Activated CD8-positive, alpha-beta T cell treated with anti-CD3 and anti-CD28 coated beads for 36 hours (primary cell): ENCODE measurements at places on chromosomes 6 and 20. TPM values are rescaled to one million over a fixed set of nuclear protein-coding genes. Genes with fewer than 3 reads are reported as not detected.

Gene WFDC13
- total RNA-seq: not detected

GRCh38 chr20:35876033-35876320 lies 78.3 kb downstream of the SCAND1 start:
- no peak for DNase-seq

DNA sequence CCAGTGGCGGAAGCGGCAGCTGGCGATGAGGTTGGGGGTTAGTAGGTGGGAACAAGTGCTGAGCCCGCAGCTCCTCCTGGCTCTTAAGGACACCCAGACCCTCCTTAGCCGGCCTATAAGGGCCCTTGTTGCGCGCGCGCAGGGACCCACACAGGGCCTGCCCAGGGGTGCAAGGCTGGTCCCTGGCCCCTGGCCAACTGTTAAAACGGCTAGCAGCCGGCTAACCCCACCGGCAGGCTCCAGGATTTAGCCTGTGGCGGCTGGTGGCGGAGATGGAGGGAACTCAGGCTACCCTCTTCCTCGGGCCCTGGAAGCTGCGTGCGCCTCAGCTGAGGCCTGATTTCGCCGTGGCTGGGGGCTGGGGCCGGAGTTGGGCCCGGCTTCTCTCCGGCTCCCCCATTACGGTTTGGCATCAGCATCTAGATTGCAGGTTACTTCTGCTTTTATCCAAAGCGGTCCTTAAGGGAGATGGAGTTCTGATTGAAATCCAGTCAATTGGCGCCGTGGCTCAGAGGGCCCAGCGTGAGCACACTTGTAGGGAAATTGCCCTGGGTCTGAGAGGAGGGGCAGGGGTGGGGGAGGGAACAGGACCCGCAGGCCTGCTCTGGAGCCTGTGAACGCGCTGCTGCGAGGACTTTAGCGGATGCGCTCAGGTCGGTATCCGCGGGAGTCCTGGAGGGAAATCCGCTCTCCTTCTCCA lies 36.9 kb upstream of the CCDC167 start:
- DNase-seq: no peak

Gene RWDD1
- 46.0 TPM for total RNA-seq
